ENCODE measurements at places on chromosomes 2 and 18.

DNA sequence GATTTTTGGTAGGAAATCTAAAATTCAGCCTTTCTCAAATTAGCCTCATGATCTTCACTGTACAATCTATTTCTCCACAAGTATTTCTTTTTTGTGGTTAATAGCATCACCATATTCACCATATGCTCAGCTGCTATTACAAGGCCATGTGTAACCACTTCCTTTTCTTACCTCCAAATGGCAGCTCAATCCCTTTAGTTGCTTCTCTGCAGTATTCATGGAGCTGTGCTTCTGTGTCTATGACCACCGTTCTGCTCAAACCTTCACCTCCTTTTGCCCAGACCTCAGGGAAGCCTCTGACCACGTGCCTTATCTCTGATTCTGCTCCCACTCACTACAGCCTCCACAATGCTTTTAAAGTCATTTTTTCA lies 126.7 kb upstream of the TMEM200C start:
- no peak for DNase-seq

DNA sequence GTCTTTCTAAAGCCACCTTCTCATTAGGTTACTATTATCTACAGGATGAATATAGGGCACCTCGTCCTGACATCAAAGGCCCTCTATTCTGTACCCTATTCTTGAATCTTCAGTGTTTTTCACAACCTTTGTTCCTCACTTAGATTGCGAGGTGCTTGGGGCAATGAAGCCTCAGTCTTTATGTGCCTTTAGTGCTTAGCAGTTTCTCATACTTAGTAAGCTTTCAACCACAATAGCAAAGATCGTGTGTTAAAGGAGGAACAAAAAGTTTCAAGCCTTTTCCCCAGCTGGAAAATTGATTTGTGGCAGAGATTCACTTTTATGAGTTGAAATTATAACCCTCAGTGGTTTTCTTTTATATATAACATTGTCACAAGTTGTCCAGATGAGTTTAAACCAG lies 226.9 kb downstream of the MYO3B start:
- DNase-seq = no peak

- no peak for DNase-seq
These were observed 70.0 kb downstream of the ACKR3 start for GRCh38 chr2:236639461-236640235.

DNA sequence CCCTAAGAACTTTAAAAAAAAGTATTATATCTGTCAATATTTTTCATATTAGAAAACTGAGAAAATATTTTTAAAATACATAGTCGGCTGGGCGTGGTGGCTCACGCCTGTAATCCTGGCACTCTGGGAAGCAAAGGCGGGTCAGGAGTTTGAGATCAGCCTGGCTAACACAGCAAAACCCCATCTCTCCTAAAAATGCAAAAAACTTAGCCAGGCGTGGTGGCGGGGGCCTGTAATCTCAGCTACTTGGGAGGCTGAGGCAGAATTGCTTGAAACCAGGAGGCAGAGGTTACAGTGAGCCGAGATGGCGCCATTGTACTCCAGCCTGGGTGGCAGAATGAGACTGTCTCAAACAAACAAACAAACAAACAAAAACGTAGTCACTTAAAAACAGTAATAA lies 5.1 kb upstream of the KCMF1 start:
- no peak for DNase-seq

- no peak for DNase-seq
These were observed 131.5 kb downstream of the UXS1 start for GRCh38 chr2:106062627-106063026.
